Activated CD8-positive, alpha-beta T cell treated with anti-CD3 and anti-CD28 coated beads, Interleukin-2, amount 10 ng/mL, durations not matched to agents 7 days and 5 days (primary cell): ENCODE measurements at places on chromosomes 4 and X. TPM values are rescaled to one million over a fixed set of nuclear protein-coding genes. Genes with fewer than 3 reads are reported as not detected.

GRCh38 chrX:10103023-10103422 lies 53.8 kb upstream of the CLCN4 start:
- H3K27ac ChIP-seq = no peak overlapping the region
- no peaks in the 10 kb centered on the region for H3K27me3 ChIP-seq
- no peak for DNase-seq
- no peak overlapping the region for H3K4me3 ChIP-seq

DNA sequence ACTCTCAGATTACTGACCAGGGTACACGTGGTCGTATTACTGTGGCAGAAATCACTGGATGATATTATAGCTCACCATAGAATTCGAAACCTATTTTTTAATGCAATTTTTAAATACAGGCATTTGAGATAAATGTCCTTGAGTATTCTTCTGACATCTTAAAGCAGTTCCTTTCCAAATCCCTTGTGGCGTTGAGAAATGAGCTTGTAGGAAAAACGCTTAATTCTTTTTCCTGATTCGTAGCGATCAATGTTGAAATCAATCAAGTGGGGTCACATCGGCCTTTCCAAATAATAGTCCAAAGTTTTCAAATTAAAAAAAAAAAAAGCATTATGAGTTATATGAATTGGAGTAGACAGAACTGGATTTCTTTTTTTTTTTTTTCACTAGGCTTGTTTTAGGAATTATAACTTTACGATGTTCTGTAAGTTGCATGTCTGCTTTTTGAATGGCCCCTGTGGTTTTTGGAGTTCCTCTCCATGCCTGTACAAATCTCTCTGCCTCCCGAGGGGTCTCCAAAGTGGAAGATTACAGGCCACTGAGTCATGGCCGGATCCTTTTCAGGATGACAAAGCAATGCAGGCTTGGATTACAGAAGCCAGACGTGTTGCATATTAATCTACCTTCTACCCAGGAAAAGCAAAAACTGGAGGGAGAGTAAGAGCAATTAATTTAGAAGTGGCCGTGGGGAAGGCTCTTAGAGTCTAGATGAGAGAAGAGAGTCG lies 226.1 kb downstream of the SHOX start:
- DNase-seq = no peak
- H3K36me3 ChIP-seq = no peaks in the 10 kb centered on the region
- H3K27ac ChIP-seq = no peak overlapping the region
- no peak overlapping the region for H3K4me3 ChIP-seq
- no peaks in the 10 kb centered on the region for H3K27me3 ChIP-seq

GRCh38 chrX:154028502-154029184 lies 8.9 kb upstream of the IRAK1 start:
- no peak for DNase-seq
- no peak overlapping the region for H3K4me3 ChIP-seq
- no peaks in the 10 kb centered on the region for H3K27me3 ChIP-seq
- H3K27ac ChIP-seq = peak overlapping the region; percentile 12
- H3K4me1 ChIP-seq = peaks cover 5% of the 10 kb centered on the region

DNA sequence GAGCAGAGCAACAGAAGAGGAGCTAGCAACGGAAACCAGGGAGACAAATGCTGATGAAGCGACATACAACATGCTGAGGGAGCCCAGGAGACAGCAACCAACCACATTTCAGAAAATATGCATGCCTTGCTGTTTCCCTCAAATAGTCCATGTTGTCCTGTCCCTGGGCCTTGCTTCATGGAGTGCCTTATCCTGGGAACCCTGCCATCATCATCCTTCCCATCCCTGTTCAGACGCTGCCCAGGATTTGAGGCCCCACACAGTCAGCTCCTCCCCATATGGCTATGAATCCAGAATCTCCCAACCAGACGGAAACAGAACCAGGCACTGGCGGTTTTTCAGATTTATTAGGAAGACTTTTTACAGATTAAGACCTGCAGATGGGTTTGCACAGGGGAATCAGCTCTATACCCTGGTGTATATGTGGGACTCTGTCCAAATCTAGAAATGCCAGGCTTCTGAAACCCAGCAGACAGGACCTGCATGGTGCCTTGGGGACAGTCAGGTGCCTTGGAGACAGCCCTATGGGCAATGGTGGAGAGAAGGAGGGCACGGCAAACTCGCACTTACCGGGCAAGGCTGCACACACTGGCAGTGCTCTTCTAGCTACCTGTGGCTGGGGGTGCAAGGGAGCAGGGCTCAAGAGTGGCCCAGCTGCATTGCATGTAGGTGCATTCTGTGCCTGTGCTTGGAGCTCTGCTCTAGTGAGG lies 199.7 kb upstream of the MAMLD1 start:
- no peaks in the 10 kb centered on the region for H3K36me3 ChIP-seq
- H3K27ac ChIP-seq = no peak overlapping the region
- H3K27me3 ChIP-seq = no peaks in the 10 kb centered on the region
- DNase-seq = no peak
- H3K4me1 ChIP-seq = no peaks in the 10 kb centered on the region
- H3K4me3 ChIP-seq = no peak overlapping the region

DNA sequence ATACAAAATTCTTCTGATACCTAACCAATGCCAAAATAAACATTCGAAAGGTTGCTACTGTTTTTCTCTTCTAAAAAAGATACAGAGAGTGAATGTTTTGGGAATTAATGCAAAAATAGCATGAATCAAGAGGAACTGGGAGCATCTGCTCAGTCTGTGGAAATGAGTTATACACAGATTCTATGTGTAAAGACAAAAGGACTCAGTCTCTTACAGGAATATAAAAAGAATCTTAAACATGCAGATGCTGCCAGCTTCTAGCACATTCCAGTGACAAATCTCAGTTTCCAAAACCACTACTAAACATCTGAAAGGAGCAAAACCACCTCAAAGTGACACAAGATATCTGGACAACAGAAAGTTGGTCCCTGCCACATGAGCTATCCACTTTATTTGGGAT lies 55.0 kb downstream of the PAPSS1 start:
- H3K27me3 ChIP-seq = no peaks in the 10 kb centered on the region
- no peak overlapping the region for H3K4me3 ChIP-seq
- peaks cover 2% of the 10 kb centered on the region for H3K36me3 ChIP-seq
- DNase-seq = no peak

- peaks cover 53% of the 10 kb centered on the region for H3K36me3 ChIP-seq
- H3K4me3 ChIP-seq = no peak overlapping the region
- H3K27me3 ChIP-seq = no peaks in the 10 kb centered on the region
- H3K4me1 ChIP-seq = peaks cover 7% of the 10 kb centered on the region
- H3K27ac ChIP-seq = no peak overlapping the region
These were observed 28.0 kb downstream of the PRPS2 start for GRCh38 chrX:12819222-12819621.

GRCh38 chr4:39541987-39542610 lies 14.9 kb upstream of the UGDH start:
- no peak overlapping the region for H3K27ac ChIP-seq
- H3K27me3 ChIP-seq = peaks cover 2% of the 10 kb centered on the region
- H3K36me3 ChIP-seq = no peaks in the 10 kb centered on the region
- H3K4me3 ChIP-seq = no peak overlapping the region
- DNase-seq = no peak
- H3K4me1 ChIP-seq = no peaks in the 10 kb centered on the region

DNA sequence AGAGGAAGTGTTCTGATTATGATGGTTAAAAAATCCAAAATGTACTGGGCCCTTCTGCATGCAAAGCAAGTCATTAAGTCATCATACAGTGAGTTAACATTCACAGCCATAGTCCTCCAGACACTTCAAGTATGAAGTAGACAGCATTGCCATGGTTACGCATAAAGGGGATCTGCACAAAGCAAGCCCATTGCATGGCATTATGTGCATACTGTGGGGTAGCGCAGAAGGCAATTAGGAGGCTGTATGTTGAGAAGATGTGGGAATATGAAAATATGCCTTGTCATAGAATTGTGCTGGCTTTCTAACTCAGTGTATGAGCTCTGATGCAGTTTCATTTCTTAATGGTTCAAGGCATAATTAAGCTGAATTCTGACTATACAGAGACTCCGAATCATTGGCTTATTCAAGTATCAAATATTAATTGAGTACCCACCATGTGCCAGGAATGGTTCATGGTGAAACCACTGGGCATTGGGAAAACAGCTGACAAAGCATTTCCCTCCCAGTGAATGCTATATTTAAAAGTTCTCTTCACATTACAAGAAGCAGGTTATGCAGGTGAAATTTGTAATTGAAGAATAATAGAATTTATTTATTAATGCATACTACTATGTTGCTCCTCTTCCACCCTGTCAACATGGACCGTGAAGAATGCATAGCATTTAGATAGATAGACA lies 588.9 kb downstream of the ZNF674 start:
- no peak for DNase-seq
- H3K36me3 ChIP-seq = no peaks in the 10 kb centered on the region
- no peaks in the 10 kb centered on the region for H3K4me1 ChIP-seq
- no peak overlapping the region for H3K27ac ChIP-seq

DNA sequence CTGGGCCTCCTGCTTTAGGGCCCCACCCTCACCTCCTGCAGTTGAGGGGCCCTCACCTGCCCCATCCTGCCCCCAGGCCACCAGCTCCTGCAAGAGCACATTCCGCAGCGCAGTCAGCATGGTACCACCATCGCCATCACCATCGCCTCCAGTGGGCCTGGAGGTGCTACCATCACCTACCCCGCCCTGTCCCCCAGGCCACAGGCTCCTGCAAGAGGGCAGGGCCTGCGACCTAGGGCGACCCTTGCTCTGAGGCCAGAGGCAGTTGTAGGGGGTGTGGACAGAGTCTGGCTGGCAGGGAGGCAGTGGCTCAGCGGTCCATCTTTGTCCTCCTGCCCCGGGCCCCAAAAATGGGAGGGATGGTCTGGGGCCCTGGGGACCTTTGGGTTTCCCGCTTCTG lies 3.9 kb upstream of the HAUS7 start:
- H3K36me3 ChIP-seq = no peaks in the 10 kb centered on the region
- no peak for DNase-seq
- H3K4me3 ChIP-seq = no peak overlapping the region
- peaks cover 5% of the 10 kb centered on the region for H3K4me1 ChIP-seq

- DNase-seq = no peak
- H3K27me3 ChIP-seq = no peaks in the 10 kb centered on the region
- H3K36me3 ChIP-seq = no peaks in the 10 kb centered on the region
- no peak overlapping the region for H3K4me3 ChIP-seq
- no peaks in the 10 kb centered on the region for H3K4me1 ChIP-seq
These were observed 143.2 kb upstream of the DCAF8L1 start for GRCh38 chrX:28124416-28124815.

DNA sequence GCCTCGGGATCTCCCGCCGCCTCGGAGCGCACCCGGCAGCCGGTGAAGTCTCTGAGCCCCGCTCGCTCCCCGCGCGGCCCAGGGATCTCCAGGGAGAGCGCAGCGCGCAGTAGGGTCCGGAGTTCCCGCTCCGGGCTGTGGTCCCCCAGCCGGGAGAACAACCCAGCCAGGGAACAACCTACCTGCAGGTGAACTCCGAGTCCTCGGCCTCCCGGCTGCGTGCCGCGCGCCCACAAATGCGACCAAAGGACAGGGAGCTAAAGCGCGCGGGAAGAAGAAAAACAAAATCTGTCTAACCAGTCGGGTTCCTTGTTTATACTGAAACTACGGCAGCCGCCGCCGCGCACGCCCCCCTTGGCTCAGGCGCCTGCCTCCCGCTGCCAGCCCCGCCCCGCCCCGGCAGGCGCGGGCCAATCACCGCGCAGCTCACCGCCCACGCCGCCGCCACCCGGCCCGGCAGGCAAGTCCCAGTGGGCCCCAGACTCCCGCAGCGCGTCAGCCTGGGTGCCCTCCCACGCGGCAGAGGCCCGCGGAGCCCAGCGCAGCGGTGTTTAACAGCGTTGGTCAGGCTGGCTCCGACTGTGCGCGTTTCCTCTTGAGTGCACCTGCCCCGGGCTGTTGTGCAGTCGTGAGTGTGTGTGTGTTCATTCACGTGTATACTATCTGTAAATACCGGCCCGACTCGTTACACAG lies at the start of gene RASGEF1B:
Gene RASGEF1B, minus strand, starts transcription at position 320 of the 693 bp plus-strand sequence. CDS start 12,399 bp downstream, outside the sequence.
- H3K4me3 ChIP-seq = peak within 1 kb of the TSS; percentile 86
- peaks cover 2% of the 10 kb centered on the region for H3K36me3 ChIP-seq

Gene HS6ST2
- total RNA-seq = not detected

Gene IQCM
- total RNA-seq = not detected

Gene RASSF6
- total RNA-seq = not detected

Gene CCDC110
- total RNA-seq = not detected

Gene SORCS2
- total RNA-seq = not detected

Gene GYPE
- not detected for total RNA-seq
